GM04504 (cell line): ENCODE measurements at places on chromosomes 5 and 9.

GRCh38 chr5:176633598-176633997 lies 3.1 kb downstream of the EIF4E1B start:
- no peak for DNase-seq

DNA sequence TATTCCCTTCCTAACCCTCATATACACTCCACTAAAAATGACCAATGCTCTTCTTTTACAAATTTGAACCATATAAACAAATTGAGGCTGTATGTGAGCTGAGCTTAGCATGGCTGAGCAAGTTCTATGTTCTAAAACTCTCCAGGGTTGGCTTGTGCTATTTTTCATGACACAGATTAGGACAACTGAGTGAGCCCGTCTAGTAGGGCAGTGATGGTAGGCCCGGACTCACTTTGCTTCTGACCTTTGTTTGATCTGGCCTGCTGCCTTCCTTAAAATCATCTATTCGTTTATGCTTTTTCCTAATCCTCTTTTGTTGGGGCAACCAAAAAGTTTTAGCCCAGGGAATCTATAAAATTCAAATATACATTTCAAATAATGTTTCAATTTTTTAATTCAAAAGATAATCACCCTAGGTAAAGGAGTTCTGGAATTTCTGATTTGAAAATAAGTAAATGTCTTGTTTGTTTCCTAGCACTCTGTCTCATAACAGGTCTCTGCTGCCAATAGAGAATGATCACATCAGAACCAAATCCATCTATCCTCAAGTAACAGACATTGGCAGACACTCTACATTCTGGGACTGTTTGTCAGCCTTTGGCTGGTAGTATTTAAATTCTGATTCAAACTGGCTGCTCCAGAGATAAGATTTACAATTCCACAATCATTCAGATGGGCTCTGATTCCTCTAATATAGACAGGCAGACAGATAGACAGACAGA lies 217.0 kb upstream of the TARS1 start:
- no peak for DNase-seq

DNA sequence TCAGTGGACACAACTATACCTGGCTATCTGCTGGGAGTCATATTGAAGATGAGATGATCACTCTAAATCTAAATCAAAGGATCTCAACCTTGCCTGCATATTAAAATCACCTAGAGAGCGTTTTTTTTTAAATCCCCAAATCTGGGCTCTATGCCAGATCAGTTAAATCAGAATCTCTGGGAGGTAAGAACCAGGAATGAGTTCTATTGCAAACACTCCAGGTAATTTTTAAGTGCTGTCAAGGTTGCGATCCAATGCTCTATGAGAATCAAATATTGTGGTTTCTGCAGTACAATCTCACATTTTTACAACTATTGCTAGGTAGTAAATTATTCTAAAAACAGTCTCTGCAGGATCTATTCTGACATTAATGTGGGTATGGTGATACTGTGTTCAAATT lies 202.3 kb upstream of the OR13F1 start:
- DNase-seq: no peak

DNA sequence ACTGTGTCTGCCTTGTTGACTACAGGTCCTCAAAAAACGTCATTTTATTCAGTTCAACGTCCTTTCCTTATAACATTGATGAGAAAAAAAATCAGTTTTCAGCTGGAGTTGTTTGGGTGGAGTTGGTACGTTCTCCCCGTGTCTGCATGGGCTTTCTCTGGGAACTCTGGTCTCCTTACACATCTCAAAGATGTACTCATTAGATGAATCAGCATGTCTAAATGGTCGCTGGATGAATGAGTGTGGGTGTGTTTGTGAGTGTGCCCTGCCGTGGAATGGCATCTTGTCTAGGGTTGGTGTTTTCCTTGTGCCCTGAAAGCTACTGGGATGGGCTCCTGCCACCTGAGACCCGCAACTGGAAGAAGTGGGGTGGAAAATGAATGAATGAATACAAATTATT lies 30.1 kb downstream of the EGR1 start:
- DNase-seq: no peak

DNA sequence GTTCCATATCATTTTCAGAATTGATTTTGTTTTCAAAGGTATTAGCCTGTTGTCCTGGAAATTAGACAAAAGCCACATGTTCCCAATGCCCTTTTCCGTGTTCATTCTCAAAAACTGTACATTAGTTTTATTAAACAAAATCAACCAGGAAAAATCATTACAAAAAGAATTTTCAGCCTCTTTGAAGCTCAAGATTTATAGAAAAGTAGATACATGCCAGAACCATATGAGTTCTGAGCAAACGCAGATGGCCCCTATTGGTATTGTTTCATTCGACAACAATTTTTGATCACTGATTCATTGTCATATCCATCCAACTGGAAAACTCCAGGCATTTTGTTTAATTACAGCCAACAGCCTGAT lies 148.5 kb upstream of the GRAMD2B start:
- DNase-seq: no peak

DNA sequence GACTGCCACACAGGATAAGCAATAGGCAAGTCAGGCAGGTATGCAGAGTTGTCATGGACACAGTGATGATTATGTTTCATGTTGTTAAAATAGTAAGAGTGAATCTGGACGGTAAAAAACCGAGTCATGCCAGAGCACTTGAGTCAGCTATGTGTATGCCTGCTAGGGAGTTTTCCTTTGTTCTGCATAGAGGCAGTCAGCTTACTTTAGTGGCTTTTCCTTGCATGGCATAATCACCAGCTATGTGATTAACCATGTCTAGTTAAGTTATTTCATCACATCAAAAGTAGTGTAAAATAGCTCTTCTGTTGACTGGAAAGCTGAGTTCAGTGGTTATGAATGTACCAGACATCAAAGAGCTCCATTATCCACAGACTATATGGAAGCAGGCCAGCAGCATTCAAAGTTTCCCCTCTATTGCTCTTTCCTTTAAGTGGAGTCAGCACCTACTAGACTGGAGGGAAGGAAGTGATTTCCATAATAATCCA lies 989.8 kb downstream of the TLE1 start:
- no peak for DNase-seq

DNA sequence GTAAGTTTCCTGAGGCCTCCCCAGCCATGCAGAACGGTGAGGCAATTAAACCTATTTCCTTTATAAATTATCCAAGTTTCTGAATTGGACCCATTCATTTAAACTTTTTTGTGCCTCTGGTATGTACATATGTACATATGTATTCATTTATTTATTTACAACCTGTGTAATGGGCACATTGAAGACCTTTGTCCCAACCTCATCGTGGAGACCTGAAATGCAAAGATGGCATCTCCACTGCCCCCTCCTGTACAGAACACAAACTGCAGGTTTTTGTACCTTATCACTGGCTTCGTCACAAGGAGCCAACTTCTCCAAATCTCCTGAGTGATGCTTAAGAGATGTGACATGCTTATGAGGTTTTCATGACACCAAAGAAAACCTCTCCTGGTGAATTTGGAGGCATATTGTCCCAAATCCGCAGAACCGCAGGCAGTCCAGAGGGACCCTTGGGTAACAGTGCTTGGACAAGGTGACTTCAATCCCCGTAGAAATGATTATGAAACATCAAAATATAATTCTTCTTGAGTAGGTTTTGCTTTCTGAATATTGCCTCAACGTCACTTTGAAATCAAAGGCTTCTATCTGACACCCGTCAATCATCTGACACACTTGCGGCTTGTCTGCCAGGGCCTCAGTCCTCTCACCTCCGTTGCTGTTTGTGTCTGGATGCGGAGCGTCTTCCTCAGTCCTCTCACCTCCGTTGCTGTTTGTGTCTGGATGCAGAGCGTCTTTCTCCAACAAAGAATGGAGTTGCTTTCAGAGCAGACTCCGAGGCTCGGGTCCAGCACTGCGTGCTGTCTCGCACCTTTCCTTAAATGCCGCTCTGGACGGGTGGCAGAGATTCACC lies 135.0 kb upstream of the IRX4 start:
- DNase-seq: no peak

DNA sequence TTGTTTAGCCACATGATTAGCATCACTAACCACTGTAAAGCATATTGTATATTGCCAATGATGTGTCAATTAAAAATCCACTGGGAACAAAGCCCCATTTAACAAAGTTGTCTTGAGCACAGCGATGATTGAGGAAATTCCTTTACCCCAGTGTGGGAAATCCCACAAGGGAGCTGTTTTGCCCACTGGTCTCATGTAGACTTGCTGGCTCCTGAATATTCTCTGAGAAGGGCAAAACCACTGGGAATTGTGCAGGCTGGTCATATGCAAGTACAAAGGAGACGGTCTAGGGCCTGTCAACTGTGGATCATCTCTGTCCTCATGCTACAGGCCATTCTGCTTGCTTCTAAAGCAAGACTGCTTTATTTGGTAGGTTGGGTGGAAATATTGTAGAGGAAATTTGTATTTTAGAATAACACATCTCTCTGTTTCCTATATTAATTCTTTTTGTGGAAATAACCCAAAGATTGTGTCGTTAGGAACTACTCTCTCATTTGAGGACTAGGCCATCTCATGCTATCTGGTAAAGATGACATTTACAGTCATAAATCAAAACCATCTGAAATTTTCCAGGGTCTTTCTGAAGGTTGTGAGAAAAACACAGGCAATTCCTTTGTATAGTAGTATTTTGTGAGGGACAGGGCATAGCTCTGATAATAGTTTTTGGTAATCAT lies 60.2 kb downstream of the PARP8 start:
- DNase-seq: no peak

DNA sequence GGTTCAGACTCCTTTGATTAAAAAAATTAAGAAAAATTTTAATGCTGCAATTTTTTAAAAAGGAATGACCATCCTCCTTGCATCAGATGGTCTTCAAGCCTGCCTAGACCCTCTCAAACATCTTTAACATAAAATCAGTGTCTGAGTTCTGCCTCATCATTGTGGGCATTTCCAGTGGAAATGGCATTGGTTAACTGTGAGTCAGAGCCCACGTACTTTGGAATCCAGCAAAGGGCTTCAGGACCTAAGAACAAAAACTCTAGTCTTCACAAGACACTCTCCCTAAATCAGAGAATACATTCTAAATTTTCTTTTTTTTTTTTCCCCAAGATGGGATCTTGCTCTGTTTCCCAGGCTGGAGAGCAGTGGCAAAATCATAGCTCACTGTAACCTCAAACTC lies 9.4 kb upstream of the C5orf15 start:
- DNase-seq: peak; percentile 40

DNA sequence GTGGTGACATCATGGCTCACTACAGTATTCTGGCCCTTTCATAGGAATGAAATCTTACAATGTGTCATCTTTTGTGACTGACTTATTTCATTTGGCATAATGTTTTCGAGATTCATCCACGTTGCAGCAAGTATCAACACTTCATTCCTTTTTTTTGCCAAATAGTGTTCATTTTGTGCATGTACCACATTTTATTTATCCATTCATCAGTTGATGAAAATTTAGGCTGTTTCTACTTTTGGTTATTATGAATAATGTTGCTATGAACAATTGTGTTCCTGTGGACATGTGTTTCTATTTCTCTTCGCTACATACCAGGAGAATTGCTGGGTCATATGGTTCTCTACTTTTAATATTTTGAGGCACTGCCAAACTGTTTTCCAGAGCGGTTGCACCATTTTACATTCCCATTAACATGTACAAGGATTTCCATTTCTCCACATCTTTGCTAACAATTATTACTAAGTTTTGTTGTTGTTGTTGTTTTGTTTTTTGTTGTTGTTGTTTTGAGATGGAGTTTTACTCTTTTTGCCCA lies 43.5 kb downstream of the RMI1 start:
- DNase-seq: peak; percentile 23

DNA sequence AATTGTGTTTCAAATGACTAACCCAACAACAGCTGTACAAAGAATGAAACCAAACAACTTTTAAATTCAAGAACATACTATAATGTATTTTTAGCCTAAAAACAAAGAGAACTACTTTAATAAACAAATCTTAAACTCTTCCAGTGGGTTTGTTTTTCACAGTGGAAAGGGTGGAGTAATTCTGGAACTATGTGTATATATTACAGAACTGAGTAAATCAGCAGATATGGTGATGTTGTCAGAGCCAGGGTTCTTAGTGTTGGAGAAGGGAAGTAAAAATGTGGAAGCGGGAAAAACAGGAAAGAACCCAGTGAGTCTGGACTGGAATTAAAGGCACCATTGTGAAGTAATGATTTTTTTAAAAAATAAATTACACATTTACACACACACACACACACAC lies 144.9 kb downstream of the CDK5RAP2 start:
- DNase-seq: no peak

DNA sequence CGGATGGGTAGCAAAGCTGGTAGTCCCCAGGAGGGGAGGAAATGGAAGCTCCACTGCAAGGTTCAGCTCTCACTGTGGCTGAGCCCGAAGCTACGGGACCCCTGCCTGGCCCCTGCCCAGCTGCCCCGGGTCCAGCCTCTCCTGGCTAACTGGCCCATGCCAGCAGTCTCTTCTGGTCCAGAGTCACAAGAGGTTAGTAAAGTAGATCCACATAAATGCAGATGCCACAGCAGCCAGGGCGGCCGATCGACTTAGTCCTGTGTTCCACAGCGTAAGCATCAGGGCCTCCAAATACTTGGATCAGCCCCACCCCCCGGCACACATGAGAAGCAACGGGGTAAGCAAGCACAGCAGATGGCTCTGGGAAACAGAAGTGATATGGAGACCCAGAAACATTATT lies 42.1 kb downstream of the MRPL36 start:
- no peak for DNase-seq

DNA sequence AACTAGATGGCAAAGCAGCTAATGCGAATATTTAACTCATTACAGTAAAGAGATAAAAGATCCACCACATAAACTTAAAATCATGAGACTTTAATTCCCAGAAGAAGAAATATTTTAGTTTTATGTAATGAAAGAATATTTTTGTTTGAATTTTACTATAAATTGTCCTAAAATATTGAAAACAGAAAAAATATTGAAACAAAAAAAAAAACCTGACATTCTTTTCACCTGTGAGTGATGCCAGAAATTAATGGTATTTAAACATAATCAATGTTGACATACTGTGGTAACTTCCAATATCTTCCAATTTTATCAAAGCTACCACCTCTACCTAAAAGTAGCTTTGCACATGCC lies 153.2 kb downstream of the MEF2C start:
- no peak for DNase-seq

DNA sequence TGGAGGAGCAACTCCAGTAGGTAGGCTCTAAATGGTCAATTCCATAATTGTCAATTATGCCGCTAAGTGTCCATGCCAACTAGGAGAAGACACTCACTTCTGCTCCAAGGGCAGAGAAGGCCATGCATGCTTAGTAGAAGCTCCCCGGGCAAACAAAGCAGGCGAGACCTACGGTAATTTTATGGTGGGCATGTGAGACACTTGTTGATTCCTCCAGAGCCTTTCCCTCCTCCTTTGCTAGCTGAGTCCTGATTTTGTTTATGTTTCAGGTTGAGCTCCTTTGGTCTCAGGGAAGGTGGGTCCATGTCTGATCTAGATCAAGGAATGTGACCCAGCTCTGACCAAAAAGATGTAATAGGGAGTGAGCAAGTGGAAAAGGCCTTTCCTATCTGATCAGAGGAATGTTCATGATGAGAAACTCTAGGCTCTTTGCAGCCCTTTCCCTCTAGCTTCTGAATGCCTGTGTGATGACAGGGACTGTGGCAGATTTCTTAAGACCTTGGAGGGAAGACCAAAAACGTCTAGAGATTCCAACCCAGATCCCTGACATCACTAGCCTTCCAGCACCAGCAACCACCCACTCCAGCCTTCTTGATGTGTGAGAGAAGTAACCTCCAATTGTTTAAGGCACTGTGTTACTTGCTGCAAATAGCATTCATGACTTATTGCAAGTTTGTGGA lies 7.7 kb upstream of the CPEB4 start:
- DNase-seq: peak; percentile 48

GRCh38 chr9:31166516-31166915 lies 1217.9 kb upstream of the ACO1 start:
- DNase-seq: no peak
